HFFc6 (cell line): ENCODE measurements at places on chromosomes 16 and 17. TPM values are rescaled to one million over a fixed set of nuclear protein-coding genes. Genes with fewer than 3 reads are reported as not detected.

The CHRNE gene
- not detected in 2 replicates for total RNA-seq

The SKAP1 gene
- not detected in 3 replicates for total RNA-seq

DNA sequence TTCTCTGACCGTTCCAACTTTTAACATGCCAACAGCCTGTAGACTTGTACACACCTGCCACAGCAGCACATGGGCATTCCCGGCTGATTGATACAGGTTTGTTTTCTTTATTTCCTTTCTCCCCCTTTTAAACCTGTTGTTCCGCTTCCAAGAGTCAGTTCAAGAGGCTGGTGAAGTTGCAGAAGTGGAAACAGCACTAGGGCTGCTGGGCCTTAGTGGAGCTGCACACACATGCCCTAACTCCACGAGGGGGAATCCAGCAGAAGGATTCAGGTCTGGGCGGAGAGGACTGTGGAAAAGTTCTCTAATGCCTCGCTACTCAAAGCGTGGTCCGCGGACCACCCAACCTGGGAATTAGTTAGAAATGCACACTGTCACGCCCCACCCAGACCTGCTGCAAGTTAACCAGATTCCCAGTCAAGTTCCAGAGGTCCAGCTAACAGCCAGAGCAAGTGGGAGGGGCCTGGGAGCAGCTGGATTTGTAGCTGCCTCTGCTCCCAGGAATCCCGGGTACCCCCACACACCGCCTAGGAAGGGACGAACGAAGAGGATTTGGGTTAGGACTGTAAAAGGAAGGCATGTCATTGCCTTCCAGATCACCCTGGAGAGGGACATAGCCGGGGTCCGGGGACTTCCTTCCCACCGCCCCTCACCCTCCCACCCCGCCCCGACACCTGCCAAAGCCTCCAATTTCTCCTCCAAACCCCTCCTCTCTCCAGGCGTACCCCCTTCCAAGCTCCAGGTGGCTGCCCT lies 542 bp downstream of the SLC39A11 start:
- DNase-seq = no peak

The SKA2 gene
- 61.6 to 96.2 TPM (median 78.7 TPM) in 3 replicates for total RNA-seq

- DNase-seq = no peak
Observed at GRCh38 chr17:31096106-31096436, 1.3 kb downstream of the NF1 start.

- DNase-seq = no peak
Observed at GRCh38 chr17:38317081-38317480, 20.1 kb downstream of the MRPL45 start.

- DNase-seq = no peak
Observed at GRCh38 chr17:75856062-75856756, 1.1 kb upstream of the WBP2 start.
